ENCODE measurements at places on chromosomes 13 and 19. TPM values are rescaled to one million over a fixed set of nuclear protein-coding genes. Genes with fewer than 3 reads are reported as not detected.
A peak's percentile ranks its signal among the peaks of the same experiment; 100 is the strongest.

IGFL2 gene
- 0.09 TPM for total RNA-seq

- H3K27ac ChIP-seq = no peak overlapping the region
- H3K36me3 ChIP-seq = no peaks in the 10 kb centered on the region
- no peak overlapping the region for H3K4me3 ChIP-seq
Observed at GRCh38 chr13:98523455-98524102, 53.3 kb downstream of the STK24 start.

DNA sequence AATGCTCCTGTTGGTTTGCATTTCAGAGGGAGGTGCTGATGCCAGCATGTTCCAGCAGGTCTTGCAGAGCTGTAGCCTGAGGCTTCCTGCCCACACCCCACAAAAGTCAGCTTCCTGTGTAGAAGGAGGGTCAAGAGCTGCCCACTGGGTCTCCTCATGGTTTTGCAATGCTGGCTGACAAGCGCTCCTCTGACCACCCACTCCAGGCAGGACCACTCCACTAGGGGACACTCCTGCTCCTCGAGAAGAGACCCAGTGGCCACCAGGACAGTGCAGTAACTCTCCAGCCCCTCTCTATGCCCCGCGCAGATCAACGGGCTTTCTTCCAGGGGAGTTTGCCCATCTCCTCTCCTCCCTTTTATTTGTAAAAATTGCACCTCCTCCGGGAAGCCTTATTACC is 72.9 kb upstream of the UQCRFS1 start:
- H3K27ac ChIP-seq = no peak overlapping the region
- no peaks in the 10 kb centered on the region for H3K4me1 ChIP-seq
- peaks cover 9% of the 10 kb centered on the region for H3K27me3 ChIP-seq

ADAMTSL5 gene
- total RNA-seq = 4.8 TPM

GRCh38 chr13:72198042-72198441 is 331.0 kb upstream of the DACH1 start:
- no peak overlapping the region for H3K27ac ChIP-seq
- no peaks in the 10 kb centered on the region for H3K4me1 ChIP-seq
- no peaks in the 10 kb centered on the region for H3K27me3 ChIP-seq

KIR3DL1 gene
- total RNA-seq = not detected

IRGC gene
- total RNA-seq = not detected

GRCh38 chr13:42040730-42041010 is 7.8 kb upstream of the DGKH start:
- H3K4me3 ChIP-seq = peak overlapping the region; percentile 70
- H3K27ac ChIP-seq = peak overlapping the region; percentile 75
- H3K4me1 ChIP-seq = peaks cover 15% of the 10 kb centered on the region
- H3K27me3 ChIP-seq = peaks cover 30% of the 10 kb centered on the region
- no peaks in the 10 kb centered on the region for H3K36me3 ChIP-seq

- no peak overlapping the region for H3K4me3 ChIP-seq
- H3K27me3 ChIP-seq = no peaks in the 10 kb centered on the region
- no peak overlapping the region for H3K27ac ChIP-seq
- no peak for DNase-seq
- H3K4me1 ChIP-seq = no peaks in the 10 kb centered on the region
- H3K36me3 ChIP-seq = no peaks in the 10 kb centered on the region
Observed at GRCh38 chr13:106455777-106456176, 79.7 kb downstream of the EFNB2 start.

- H3K27me3 ChIP-seq = peaks cover 8% of the 10 kb centered on the region
- DNase-seq = peak; percentile 4
- peak overlapping the region; percentile 28 for H3K4me3 ChIP-seq
- H3K36me3 ChIP-seq = no peaks in the 10 kb centered on the region
- H3K27ac ChIP-seq = no peak overlapping the region
Observed at GRCh38 chr13:101453784-101454201, 1.3 kb downstream of the ITGBL1 start.

DNA sequence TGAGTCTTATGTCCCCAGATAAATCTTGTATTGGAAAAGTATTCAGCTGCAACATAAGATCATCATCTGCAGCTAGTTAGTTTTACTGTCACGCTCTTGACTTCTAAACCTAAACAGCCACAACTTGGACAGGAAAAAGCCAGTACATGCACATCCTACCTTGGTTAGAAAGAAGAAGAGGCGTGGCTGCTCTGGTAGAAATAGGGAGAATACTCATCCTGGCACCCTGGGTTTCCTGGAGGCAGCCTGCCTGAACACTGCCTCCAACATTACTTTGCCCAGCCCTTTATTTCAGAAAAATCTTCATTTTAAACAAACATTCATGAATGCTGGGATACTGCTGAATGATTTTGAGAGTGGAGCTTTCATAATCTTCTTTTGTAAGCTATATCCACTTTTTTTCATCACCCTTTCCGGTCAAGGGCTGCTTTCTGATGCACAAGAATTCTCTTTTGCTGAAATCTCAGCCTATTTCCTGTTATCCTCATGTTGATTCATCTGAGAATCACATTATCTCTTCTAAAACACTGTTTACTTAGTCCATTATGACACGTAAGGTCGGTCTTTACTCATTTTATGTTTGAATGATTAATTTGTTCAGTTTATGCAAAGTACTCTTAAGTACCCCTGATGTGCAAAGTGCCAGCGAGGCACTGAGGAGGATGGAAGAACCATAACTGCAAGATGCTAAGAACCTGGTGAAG is 55.2 kb downstream of the STARD13 start:
- H3K4me3 ChIP-seq = no peak overlapping the region
- peak overlapping the region; percentile 90 for H3K27ac ChIP-seq
- H3K27me3 ChIP-seq = no peaks in the 10 kb centered on the region
- no peak for DNase-seq
- H3K36me3 ChIP-seq = peaks cover 14% of the 10 kb centered on the region

CDX2 gene
- not detected for total RNA-seq

- H3K4me1 ChIP-seq = peaks cover 48% of the 10 kb centered on the region
- DNase-seq = peak; percentile 89
- peak overlapping the region; percentile 81 for H3K27ac ChIP-seq
- peaks cover 4% of the 10 kb centered on the region for H3K36me3 ChIP-seq
- peaks cover 21% of the 10 kb centered on the region for H3K27me3 ChIP-seq
Observed at GRCh38 chr19:925087-925525, 729 bp upstream of the ARID3A start.

DNA sequence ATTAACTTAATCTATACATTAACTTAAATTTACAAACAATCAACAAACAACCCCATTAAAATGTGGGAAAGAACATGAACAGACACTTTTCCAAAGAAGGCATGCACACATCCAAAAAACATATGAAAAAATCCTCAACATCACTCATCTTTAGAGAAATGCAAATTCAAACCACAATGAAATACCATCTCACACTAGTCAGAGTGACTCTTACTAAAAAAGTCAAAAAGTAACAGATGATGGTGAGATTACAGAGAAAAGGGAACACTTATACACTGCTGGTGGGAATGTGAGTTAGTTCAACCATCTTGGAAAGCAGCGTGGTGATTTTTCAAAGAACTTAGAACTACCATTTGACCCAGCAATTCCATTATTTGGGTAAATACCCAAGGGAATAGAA is 759.2 kb upstream of the SLITRK1 start:
- no peaks in the 10 kb centered on the region for H3K27me3 ChIP-seq
- no peaks in the 10 kb centered on the region for H3K4me1 ChIP-seq
- H3K27ac ChIP-seq = no peak overlapping the region
- no peak overlapping the region for H3K4me3 ChIP-seq

GRCh38 chr19:54517483-54517882 is 14.9 kb downstream of the LAIR2 start:
- no peaks in the 10 kb centered on the region for H3K36me3 ChIP-seq
- H3K27me3 ChIP-seq = no peaks in the 10 kb centered on the region

GRCh38 chr19:8396563-8397203 is 6.5 kb downstream of the RAB11B start:
- peaks cover 47% of the 10 kb centered on the region for H3K4me1 ChIP-seq
- no peak overlapping the region for H3K4me3 ChIP-seq
- no peaks in the 10 kb centered on the region for H3K27me3 ChIP-seq
- peaks cover 27% of the 10 kb centered on the region for H3K36me3 ChIP-seq

- H3K4me1 ChIP-seq = no peaks in the 10 kb centered on the region
- H3K36me3 ChIP-seq = no peaks in the 10 kb centered on the region
- H3K27me3 ChIP-seq = no peaks in the 10 kb centered on the region
- no peak overlapping the region for H3K27ac ChIP-seq
- H3K4me3 ChIP-seq = no peak overlapping the region
- DNase-seq = no peak
Observed at GRCh38 chr13:74068471-74068870, 65.7 kb downstream of the KLF12 start.

DNA sequence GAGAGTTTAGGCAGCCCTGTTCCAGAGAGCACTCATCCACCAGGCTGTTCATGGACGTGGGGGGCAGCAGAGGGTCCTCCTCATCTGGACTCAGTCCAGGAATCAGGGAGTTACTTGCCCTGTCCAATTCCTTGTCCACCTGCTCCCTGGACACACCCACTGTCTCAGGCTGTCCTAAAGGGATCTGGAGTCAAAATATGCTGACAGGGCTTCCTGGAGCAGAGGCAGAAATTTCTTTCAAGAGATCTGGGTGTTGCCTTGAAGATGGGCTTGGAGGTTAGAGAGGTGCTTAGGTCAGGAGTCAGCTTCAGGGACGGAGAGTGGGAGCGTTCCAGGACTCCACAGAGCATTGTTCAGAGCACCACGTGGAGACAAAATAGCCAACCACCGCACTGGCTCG is 65.8 kb upstream of the SHISA2 start:
- no peaks in the 10 kb centered on the region for H3K27me3 ChIP-seq
- no peak for DNase-seq
- H3K4me1 ChIP-seq = no peaks in the 10 kb centered on the region
- no peaks in the 10 kb centered on the region for H3K36me3 ChIP-seq

- H3K27ac ChIP-seq = no peak overlapping the region
- H3K4me1 ChIP-seq = no peaks in the 10 kb centered on the region
- H3K36me3 ChIP-seq = no peaks in the 10 kb centered on the region
- no peak overlapping the region for H3K4me3 ChIP-seq
- H3K27me3 ChIP-seq = no peaks in the 10 kb centered on the region
- peak; percentile 66 for DNase-seq
Observed at GRCh38 chr13:32639502-32640105, 53.4 kb downstream of the PDS5B start.

TRIP10 gene
- 35.5 TPM for total RNA-seq

SHC2 gene
- total RNA-seq = 13.9 TPM

DNA sequence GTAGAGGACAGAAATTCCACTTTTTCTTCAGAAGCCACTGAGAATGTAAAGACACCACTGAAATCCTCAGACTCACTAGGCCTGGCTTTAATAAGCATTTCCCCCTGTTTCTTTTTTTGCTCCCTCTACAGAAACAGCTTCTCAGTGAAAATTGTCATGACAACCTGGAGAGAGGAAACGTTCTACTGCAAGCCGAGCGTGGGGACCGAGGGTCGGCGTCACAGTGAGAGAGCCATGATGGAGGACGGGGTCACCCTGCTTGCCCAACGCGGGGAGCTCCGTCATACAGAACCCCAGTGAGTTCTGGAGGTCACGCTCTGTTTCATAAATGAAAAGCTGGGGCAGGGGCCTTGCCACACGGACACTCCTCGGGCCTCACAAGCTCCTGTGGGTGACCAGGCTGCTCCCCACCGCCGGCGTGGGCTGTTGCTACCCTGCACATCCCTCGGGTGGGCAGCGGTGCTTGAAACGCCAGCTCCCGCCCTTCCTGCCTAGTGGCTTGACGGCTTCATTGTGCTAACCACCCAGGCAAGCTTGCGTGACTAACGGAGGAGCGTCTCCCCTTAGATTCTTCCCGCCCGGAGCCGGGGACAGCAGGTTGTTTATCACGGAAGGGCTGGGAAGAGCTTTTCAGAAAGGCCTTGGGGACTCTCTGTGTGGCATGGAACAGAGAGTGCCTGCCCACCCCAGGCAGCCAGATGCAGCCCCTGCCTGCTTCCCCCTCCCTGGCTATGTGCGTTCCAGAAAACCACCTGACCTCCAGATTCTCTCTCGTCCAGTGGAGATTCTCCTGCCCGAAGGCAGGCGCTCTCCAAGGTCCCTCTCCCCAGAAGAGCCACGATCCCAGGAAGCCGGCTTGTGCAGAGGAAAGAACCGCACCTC is 153.6 kb downstream of the KATNAL1 start:
- H3K27ac ChIP-seq = no peak overlapping the region
- H3K4me3 ChIP-seq = no peak overlapping the region
- no peaks in the 10 kb centered on the region for H3K36me3 ChIP-seq
- peaks cover 4% of the 10 kb centered on the region for H3K4me1 ChIP-seq
- peak; percentile 33 for DNase-seq

FBL gene
- 159 TPM for total RNA-seq

DNA sequence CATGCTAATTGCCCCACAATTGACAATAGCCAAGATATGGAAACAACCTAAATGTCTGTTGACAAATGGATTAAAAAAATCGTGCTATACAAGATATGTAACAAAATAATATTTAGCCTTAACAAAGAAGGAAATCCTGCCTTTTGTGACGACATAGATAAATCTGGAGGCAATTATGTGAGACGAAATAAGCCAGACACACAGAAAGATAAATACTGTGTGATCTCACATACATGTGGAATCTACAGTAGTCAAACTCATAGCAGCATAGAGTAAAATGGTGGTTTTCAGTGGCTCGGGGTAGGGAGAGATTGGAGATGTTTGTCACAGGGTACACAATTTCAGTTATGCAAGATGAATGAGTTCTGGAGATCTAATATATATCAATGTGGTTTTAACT is 895.8 kb downstream of the SLITRK6 start:
- H3K36me3 ChIP-seq = no peaks in the 10 kb centered on the region
- no peaks in the 10 kb centered on the region for H3K27me3 ChIP-seq

ZNF541 gene
- 0.18 TPM for total RNA-seq

RFPL4AL1 gene
- 0.66 TPM for total RNA-seq

ZNF98 gene
- total RNA-seq = 0.40 TPM

GRCh38 chr19:53511933-53512374 is 26.0 kb upstream of the ZNF331 start:
- H3K4me1 ChIP-seq = no peaks in the 10 kb centered on the region
- H3K4me3 ChIP-seq = no peak overlapping the region
- H3K27me3 ChIP-seq = no peaks in the 10 kb centered on the region
- peak; percentile 61 for DNase-seq

GRCh38 chr19:22545751-22546150 is 88.4 kb upstream of the ZNF492 start:
- H3K4me3 ChIP-seq = no peak overlapping the region
- DNase-seq = peak; percentile 4
- H3K36me3 ChIP-seq = no peaks in the 10 kb centered on the region
- no peak overlapping the region for H3K27ac ChIP-seq
- no peaks in the 10 kb centered on the region for H3K4me1 ChIP-seq

CD70 gene
- 1.4 TPM for total RNA-seq

CC2D1A gene
- total RNA-seq = 8.7 TPM

GRCh38 chr19:46241626-46242025 is 12.1 kb downstream of the IGFL1 start:
- no peaks in the 10 kb centered on the region for H3K4me1 ChIP-seq
- H3K27ac ChIP-seq = no peak overlapping the region
- no peaks in the 10 kb centered on the region for H3K27me3 ChIP-seq
- H3K4me3 ChIP-seq = no peak overlapping the region
- H3K36me3 ChIP-seq = no peaks in the 10 kb centered on the region

DNA sequence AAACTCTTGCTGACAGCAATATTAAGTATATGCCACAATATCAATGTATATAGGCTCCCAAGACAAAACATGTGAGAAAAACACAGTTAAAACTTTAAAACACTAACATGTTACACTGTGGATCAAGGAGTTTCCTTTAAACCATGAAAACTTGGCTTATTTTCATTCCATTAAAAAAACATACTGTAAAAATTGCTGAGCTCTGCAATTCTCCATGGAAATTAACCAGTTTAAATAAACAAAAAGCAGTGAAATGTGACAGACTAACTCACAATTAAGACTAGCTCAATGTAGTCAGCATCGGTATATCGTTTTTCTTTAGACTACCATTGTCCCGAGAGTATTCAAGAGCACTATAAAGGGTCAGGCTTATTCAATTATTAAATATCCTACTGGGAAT is 930.5 kb upstream of the SLITRK1 start:
- H3K27ac ChIP-seq = no peak overlapping the region
- no peaks in the 10 kb centered on the region for H3K36me3 ChIP-seq
- DNase-seq = peak; percentile 22
- no peaks in the 10 kb centered on the region for H3K27me3 ChIP-seq
- H3K4me1 ChIP-seq = no peaks in the 10 kb centered on the region
- H3K4me3 ChIP-seq = no peak overlapping the region

MIR17HG gene
- total RNA-seq = 6.3 TPM

Measured in muscle of leg (tissue), 16 donors.